ENCODE measurements at places on chromosomes 2 and 18.
A peak's percentile ranks its signal among the peaks of the same experiment; 100 is the strongest.

DNA sequence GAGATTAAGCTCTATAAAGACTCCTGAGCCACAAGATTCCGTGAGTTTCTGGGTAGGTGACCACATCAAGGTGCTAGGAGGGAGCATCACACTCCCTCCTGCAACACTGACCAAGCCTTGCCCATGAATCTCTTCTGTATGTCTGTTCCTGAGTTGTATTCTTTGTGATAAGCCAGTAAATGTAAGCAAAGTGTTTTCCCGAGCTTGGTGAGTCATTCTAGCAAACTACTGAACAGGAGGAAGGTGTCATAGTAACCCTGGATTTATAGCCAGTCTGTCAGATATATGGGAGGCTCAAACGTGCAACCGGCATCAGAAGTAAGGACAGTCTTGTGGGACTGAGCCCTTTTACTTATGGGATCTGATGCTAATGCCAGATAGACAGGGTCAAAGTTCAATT lies 346.1 kb upstream of the KYNU start:
- no peak for DNase-seq

DNA sequence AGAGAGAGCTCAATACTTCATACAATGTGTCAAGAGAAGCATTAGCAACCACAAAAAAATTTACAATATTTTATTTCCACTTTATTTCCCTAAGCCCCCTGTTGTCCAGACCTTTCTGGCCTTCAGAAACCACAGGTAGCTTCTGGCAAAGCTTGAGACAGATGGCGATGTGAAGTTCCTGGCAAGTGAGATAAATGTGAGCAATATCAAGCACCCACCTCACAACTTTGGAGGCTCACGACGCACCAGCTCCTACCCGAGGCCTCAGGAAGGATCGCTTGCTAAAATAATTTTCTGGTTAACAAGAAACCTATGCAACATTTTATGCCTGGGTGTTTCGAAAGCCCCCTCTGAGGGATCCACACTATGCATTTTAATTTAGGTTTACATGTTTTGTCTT lies 158.1 kb upstream of the CHAC2 start:
- DNase-seq = no peak

DNA sequence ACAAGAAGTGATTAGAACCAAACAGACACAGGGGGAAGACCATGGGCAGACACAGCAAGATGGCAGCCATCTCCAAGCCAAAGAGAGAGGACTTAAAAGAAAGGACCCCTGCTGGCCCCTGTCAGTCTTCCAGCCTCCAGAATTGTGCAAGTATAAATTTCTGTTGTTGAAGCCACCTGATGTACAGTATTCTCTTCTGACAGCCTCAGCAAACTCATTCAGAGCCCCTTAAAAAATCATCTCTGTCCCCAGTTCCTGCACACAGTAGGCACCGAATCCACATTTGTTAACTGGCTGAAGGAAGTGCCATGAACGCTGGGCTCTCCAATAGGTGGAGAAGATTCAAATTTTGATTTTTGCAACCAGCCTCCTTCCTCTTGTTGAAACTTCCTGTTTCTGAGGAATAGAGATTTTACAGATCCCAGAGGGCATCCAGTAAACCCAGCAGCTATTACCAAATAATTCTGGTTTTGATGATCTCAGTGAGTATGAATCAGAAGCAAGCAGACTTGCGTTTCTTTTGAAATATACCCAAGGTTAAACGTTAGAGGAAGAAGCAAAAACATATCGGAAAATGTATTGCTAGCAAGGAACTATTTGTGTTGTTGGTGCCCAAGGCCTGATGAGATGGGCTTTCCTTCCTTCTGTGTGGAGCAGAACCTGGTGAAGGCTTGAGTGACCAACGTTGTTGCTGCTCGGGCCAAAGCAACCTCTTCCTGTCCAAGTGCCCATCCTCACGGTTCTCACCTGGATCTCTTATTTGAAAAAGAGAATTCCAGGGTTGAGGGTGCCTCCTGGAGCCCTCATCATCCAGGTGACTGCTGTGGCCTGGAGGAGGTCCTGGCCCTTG lies 47.7 kb upstream of the PLB1 start:
- DNase-seq = peak; percentile 20

DNA sequence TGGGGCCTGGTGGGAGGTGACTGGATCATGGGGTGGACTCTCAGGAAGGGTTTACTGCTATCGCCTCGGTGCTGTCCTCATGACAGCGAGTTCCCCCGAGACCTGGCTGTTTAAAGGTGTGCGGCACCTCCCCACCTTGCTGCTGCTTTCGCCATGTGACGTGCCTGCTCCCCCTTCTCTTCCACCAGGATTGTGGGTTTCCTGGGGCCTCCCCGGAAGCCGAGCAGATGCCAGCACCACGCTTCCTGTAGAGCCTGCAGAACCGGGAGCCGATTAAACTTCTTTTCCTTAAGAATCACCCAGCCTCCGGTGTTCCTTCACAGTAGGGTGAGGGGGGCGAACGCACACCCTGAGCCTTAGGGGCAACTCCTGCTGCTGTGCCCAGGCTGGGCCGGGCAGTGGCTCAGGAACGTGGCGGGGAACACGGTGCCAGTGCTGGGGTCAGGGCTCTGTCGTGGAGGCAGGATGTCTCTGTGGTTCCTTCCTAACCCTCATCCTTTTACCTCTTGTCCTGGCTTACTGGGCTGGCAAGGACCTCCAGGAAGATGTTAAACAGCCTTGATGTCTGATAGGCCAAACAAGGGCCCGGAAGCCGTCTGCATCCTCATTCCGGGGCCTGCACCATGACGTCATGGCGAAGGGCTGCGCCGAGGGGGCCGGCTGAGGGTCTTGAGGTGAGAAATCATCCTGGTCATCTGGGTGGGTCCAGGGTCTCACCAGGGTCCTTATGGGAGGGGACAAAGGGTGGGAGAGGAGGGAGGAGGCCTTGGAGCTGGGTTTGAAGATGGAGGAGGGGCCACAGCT lies 12.7 kb downstream of the NEU4 start:
- no peak for DNase-seq

DNA sequence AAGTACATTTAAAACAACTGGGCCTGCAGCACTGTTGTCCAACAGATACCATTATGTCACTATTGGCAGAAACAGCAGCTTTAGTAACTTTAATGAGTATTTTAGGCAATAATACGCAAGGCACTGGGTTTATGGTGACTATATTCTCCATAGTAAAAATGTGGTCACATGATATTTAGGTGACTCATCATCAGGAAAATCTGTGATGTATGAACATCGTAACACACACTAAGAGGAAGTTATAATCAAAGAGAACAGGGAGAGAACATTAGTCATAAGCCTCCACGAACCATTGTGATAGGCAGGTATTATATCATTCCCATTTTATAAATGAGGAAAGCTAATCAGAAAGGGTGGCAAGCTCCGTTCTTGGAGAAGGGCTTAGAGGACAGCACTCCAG lies 36.9 kb downstream of the RAPH1 start:
- peak; percentile 8 for DNase-seq

GRCh38 chr2:105445976-105446375 lies 47.1 kb upstream of the FHL2 start:
- no peak for DNase-seq

GRCh38 chr18:27033722-27034121 lies 151.4 kb downstream of the CHST9 start:
- DNase-seq = no peak

GRCh38 chr2:233082931-233083755 lies 23.0 kb downstream of the INPP5D start:
- no peak for DNase-seq

DNA sequence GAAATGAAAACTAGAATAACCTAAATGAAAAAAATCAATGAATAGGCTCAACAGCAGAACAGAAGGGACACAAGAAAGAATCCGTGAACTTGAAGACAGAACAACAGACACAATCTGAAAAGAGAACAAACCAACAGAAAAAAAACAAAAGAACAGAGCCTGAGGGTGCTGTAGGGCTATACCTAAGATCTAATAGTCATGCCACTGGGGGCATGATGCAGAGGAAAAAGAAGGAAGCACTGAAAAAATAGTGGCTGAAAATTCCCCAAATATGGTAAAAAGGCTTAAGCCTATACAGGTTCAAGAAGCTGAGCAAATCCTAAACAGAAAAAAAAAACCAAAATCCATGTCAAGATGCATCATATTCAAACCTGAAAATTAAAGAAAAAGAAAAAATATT lies 50.3 kb downstream of the KANSL3 start:
- no peak for DNase-seq

GRCh38 chr18:78625847-78626246 lies 353.8 kb upstream of the SALL3 start:
- DNase-seq = no peak

DNA sequence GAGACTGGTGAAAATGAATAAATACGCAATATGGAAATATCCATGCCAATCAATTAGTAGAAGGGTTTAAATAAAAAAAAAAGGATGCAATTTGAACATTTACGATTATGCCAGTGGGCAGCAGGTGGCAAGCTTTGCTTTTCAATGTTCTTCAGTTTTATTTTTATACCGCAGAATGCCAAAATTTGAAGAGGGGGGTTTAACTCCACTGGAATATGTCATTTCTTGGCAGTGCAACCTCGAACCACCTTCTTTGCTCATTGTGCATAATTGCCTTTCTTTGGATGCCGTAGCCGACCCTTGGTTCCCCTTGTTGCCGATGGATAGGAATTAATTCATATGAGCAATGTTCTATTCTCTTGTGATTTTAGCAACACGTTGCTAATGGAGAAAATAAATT lies 88.0 kb downstream of the LTBP1 start:
- no peak for DNase-seq

- DNase-seq = no peak
Measured at GRCh38 chr18:62334120-62334519, 9.0 kb downstream of the TNFRSF11A start.

- no peak for DNase-seq
Measured at GRCh38 chr2:215527736-215528135, 91.9 kb upstream of the FN1 start.

DNA sequence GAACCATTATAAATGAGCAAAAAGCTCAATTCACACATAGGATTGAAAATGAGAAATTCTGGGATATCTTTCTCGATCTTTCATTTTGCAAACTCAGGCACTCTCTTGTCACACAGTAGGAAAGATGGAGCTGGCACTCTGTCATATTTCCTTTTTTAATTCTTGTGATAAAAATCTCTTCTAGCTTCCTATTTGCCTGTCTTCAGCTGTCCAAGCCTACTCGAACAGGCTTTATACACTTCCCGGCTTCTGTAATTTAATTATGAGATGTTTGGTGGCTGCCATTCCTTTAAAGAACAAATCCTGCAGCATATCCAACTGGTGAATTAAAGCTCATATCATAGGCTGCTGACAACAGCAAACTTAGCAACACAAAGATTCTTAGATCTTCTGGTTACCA lies 1484.3 kb upstream of the PIK3C3 start:
- no peak for DNase-seq

- no peak for DNase-seq
Measured at GRCh38 chr2:239025096-239025801, 177.4 kb downstream of the TWIST2 start.

DNA sequence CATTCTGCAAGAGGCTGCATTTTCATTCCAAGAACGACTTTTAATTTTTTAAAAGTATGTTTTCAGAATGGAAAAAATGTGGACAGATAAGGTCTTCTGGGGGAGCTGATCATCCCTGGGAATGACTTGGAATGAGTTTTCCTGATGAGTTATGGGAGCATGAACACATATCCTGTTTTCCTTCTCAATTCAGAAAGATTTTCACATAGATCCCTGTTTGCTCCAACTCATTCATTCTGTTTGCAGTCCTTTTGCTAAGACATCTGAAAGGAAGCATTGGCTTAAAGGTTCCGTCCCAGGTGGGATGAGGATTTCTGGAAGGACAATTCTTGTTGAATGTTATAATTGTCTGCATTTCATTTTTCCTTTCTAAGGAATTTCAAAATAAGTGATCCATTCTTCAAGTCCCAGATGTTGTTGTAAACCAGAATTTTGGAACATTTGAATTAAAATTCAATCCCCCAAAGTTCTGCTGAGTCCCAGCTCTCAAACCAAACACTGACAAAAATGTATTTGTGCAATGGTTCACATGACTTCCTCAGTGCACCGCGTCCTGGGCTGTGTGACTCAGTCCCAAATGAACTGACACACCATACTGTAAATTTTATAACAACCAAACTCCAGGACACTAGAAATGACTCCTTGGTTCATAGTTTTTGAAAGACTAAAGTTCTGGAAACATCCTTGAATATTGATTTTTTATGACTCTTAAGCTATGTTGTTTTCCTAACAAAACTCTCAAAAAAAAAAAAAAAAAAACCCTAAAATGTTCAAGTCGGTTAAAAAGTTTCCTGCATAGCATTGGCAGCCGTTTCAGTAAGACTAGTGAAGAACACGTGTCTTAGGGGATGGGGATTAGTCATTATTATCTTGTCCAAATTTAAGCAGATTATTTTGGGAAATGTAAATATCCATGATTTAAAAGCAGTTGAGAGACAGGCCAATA lies 281.8 kb upstream of the TCF4 start:
- DNase-seq = no peak

DNA sequence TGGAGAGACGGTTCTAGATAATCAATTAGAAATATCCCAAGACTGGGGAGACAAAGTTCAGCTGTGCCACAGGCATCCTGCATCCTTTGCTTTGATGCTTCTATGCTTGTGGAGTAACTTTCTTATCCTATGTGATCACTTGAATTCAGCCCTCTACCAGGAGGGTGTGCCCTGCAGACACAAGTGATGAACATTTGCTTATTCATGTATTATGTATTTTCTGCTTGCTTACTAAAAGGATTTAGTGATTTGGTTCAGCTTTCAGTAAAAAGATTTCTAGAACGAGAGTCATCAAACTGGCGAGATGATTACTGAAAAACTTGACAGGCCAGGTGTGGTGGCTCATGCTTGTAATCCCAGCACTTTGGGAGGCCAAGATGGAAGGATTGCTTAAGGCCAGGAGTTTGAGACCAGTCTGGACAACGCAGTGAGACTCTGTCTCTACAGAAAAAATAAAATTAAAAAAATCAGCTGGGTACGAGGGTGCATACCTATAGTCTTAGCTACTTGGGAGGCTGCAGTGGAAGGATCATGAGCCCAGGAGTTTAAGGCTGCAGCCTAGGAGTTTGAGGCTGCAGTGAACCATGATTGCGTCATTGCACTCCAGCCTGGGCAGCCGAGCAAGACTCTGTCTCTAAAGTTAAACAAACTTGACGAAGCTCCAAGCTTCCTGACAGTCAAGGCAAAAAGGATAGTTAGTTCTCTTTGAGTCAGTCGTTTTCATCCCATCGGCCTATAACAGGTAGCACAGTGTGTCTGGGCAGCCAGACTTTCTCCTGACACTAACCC lies 13.3 kb downstream of the HK2 start:
- DNase-seq = no peak

GRCh38 chr2:47360283-47360682 lies 42.7 kb upstream of the MSH2 start:
- DNase-seq = no peak

GRCh38 chr2:107669335-107669734 lies 157.4 kb upstream of the RGPD4 start:
- DNase-seq = no peak

- no peak for DNase-seq
Measured at GRCh38 chr2:113867571-113867970, 22.3 kb upstream of the ACTR3 start.

DNA sequence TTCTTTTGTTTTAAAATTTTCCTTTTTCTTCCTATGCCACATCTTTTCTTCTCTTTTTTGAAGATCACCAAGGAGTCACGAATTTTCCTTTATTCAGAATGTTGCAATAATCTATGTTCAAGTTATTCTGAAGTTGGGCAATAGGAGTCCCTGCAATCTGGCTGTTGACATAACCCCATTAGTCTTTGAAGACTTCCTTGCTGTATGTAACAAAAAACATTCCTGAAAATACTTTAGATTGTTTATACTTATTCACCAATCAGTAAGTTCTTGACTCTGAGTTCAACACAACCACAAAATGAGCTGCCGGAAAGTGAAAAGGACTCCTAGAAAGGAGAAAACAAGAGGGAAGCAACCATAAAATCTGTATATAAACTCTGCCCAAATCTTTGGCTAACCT lies 62.8 kb downstream of the TMEM237 start:
- no peak for DNase-seq

- DNase-seq = no peak
Measured at GRCh38 chr2:189407281-189408209, 33.7 kb upstream of the WDR75 start.
